ENCODE measurements at places on chromosomes 13 and 19.

DNA sequence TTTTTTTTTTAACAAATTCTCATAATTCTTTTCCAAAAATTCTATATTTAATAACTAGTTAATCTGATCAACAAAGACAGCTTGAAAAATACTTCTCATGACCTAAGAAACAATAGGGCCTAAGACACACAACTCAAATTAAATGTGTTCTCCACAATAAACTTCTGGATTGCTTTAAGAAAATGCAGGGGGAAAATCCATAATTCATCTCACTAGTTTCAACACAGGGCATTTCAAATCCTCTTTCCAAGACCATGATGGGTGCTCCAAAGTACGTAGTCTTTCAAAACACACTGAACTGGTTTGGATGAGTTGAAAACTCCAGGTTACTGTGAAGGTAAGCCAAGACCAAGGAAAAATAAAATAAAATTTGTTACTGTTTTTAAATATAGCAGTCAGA, 62.6 kb downstream of the DCLK1 start:
- no peak for DNase-seq

DNA sequence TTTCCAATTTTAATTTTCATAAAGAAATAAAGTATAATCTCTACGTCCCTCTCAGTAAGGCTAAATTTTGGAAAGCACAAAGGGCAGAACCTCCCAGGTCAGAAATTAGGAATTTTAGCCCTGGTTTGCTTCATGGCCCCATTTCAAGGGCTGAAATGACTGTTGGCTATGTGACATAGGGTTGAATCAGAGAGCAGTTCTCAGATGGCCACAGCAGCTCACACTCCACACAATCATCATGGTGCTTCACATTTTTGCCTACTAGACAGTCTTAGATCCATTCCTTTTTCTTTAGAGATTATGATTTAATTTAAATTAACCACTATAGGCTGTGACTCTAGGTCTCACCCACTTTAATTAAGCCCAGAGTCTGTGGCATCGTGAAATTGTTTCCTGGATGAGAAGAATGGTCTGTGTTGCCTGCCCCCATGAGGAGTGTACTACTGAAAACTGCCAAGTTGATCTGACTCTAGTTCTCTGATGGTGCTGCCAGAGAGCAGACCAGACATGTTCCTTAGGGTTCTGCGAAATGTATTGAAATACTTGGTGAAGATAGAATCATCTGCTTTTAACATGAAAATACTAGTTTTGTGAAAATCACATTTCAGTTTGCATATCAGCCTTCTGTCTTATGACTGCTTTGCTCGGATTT, 57.4 kb downstream of the ESD start:
- DNase-seq: no peak

DNA sequence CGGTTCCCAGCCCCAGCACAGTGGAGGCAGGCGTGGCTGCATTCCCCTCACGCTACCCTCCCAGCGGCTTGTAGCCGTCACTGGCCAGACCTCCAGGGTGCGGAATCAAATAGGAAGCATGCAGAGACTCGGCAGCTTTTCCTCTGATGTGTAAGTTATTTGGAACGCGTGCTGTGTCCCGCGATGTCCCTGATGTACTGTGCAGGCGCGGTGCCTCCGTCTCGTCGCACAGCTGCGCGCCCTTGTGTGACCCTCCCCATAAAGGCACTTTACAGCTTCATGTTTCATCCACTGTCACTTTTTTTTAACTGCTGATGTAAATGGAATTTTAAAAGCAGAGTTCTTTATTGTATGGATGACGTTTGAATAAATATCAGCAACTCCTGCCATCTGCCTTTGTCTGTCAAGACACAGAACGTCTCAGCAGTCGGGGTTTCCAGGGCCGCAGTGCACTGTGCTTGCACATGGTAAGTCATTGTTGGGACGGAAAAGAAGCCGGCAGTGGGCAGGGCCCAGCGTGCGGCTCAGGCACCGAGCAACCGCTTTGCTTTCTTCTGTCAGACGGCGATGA, 7.3 kb upstream of the F7 start:
- no peak for DNase-seq

DNA sequence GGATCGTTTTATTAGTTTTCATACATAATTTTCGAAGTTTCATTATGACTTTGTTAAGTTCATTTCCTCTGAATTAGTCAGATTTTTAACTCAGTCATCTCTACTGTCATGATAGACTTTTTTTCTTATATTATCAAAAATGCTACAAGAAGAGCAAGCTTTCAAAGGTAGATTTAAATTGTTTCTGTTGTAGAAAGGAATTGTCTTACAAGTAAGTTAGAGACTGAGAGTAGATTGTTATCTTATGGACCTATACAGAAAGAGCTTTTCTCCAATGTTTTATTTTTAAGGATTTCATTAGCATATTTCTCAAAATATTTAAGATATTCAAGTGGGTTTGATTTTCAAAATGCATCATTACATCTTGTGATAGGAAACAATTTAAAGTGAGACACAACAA, 2.7 kb downstream of the MAB21L1 start:
- no peak for DNase-seq

Data from NCI-H1930 (cell line).